ENCODE measurements at places on chromosomes 13 and 19.

DNA sequence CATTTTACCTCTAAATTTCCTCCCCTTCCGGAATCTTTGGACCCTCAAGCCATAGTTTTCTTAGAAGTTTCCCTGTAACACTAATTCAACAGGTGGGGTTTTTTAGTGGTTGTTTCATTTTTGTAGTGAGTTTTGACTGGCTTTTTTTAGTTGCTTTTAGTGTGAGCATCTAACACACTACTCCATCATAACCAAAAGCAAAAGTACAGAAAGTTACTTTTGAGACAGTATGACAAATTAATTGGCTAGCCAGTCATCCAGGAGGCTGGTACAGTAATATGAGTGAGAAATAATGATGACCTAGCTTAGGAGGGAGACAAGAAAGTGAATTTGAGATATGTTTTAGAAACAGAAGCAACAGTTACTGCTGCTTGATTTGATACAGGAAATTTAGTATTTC lies 71.5 kb downstream of the DNAJC15 start:
- no peak for DNase-seq

GRCh38 chr13:43924549-43925245 lies 45.0 kb downstream of the LACC1 start:
- DNase-seq = no peak

GRCh38 chr19:49546825-49547565 lies 19.2 kb downstream of the RCN3 start:
- DNase-seq = no peak

DNA sequence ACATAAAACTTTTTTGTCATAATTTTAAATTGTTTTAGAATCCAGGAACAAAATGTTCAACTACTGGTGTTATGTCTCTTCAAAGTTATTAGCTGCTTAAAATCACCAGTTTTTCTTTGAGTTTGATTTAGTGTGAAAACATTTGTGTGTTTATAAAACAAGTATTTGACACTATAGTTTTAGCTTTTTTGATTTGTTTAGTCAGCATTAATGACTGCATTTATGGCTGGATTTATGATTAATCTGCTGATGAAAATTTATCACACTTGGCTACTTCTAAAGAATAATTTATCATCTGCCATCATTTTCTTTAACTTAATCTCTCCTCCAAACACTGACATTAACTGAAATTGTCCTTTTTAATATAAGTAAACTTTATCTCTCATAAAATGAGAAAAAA lies 1465.9 kb upstream of the SLC10A2 start:
- DNase-seq = no peak

DNA sequence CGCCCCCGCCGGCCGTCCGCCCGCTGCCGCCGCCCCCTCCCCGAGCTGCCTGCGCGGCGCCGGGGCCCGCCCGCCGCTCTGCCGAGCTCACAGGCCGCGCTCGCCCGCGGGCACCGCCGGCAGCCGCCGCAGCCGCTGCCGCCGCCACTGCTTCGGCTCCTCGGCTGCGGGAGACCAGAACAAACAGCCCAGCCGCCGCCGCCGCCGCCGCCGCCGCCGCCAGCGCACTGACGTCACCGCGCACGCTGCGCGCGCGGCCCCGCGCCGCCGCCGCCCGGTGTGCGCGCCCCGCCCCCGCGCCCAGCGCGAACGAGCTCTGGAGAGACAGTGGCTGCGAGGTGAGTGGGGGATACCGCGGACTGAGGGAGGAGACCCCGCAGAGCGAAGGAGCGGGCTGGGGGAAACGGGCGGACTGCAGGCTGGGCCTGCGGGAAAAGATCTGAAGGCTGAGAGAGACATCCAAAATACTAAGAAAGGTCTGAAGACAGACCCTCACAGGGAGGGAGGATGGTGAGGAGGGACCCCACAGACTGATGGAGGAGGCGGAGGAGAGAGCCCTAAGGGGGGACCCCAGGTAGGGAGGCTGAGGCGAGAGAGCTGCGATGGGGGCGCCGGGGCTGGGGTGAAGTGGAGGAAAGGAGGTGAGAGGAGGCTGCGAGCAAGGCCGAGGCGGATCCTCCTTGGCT lies at the start of gene BRD4:
TSS of gene BRD4 (minus strand) at position 229 of the 686 bp plus-strand sequence. CDS start 59,440 bp downstream, outside the sequence.
- no peak for DNase-seq
